ENCODE measurements at places on chromosomes 7 and 10.

GRCh38 chr7:21941611-21942141 is 4.0 kb downstream of the CDCA7L start:
- DNase-seq = no peak

DNA sequence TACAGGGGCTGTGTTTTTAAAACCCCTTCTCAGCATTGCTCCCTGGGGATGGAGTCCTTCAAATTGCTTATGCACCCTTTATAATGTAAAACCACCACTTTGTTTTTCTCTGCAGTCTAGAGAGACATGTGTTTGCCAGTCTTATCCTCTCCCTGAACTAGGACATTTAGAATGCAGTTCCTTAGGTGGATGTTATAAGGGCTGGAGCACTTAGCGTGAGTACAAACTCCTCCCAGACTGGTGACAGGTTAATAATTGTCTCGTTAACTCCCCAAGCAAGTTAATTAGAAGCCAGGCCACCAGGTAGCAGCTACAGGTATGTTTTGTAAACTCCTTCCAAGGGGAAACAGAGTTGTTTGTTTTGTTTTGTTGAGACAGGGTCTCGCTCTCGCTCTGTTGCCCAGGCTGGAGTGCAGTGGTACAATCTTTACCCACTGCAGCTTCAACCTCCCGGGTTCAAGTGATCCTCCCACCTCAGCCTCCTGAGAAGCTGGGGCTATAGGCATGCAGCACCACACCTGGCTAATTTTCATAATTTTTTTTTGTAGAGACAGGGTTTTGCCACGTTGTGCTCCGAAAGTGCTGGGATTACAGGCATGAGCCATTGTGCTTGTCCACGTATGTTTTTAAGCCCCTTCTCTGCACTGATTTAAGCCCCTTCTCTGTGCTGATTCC is 100.2 kb downstream of the FAM107B start:
- no peak for DNase-seq

DNA sequence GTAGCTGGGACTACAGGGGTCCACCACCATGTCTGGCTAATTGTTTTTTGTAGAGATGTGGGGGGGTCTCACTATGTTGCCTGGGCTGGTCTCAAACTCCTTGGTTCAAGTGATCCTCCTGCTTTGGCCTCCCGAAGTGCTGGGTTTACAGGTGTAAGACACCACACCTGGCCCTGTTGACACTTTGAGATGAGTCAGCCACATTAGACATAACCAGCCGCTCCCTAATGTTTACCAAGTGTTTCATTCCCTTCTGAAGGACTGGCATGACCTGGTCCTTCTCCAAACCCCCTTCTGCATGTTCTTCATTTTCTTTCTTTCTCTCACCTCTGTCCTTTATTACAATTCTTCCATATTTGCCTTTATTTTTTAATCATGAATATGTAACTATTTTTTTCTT is 67.8 kb downstream of the TAF3 start:
- DNase-seq = no peak

DNA sequence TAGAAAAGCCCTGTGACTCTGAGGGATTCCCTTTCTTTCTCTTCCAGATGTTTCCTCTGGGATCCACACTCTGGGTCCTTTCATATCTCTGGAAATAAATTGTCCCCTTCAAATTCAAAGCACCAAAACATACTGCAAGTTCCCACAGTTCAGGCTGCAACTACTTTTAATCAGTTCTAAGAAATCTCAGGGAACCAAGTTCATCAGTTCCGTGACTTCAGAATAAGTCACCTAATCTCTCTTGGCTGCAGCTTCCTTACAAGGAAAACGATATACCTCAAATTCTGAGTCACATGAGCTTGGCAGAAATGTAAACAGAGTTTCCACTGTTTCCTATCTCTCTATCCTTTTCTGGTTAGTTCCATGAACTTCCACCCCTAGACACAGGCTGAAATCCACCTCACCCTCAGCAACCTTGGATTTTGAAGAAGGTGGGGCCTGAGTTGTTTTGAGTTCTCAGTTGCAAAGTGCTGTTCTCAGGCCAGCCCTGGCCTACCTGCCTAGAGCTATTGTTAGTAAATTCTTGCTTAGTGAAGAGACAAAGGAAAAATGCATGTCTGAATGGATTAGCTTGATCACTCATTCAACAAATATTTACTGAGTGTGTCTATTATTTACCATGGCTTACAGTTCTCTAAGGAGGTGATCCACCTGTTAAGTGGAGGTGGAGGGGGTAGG is 59.3 kb upstream of the IL6 start:
- no peak for DNase-seq

- peak; percentile 69 for DNase-seq
Measured at GRCh38 chr10:33333260-33334101, 986 bp downstream of the NRP1 start.

- peak; percentile 73 for DNase-seq
Measured at GRCh38 chr7:82044497-82045080, 274.7 kb upstream of the HGF start.

DNA sequence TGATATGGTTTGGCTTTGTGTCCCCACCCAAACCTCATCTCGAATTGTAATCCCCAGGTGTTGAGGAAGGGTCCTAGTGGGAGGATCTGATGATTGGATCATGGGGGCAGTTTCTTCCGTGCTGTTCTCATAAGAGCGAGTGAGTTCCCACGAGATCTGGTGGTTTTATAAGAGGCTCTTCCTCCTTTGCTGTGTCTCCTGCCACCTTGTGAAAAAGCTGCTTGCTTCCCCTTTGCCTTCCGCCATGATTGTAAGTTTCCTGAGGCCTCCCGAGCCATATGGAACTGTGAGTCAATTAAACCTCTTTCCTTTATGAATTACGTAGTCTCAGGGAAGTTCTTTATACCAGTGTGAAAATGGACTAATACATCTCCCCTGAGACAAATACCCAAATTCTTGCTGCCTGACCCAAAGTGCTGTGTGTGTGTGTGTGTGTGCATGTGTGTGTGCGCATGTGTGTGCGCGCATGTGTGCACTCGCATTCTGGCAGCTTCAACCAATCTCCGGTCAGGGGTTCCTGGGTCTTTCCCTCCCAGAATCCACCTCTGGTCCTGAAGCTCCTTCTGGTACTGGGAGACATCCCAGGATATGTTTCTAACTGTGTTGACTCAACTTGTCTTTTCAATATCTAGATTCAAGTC is 98.1 kb upstream of the LRRC4 start:
- DNase-seq = no peak

DNA sequence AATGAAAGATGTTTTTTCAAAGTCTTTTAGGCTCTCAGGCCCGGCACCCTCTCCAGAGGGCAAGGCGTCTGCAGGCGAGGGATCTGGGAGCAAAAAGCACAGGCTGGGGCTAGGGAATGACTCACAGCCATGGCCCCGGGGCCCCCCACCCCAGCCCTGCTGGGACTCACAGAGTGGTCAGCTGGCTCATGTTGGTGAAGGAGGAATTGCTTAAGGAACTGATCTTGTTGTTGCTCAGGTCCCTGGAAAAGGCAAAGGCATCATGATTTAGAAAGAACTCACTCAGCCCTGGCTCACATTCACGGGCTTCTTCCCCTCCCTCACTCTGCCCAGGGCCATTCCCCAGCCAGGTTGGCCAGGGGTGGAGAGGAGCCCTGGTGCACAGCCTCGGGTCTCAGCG is 151.5 kb downstream of the SLIT1 start:
- no peak for DNase-seq

DNA sequence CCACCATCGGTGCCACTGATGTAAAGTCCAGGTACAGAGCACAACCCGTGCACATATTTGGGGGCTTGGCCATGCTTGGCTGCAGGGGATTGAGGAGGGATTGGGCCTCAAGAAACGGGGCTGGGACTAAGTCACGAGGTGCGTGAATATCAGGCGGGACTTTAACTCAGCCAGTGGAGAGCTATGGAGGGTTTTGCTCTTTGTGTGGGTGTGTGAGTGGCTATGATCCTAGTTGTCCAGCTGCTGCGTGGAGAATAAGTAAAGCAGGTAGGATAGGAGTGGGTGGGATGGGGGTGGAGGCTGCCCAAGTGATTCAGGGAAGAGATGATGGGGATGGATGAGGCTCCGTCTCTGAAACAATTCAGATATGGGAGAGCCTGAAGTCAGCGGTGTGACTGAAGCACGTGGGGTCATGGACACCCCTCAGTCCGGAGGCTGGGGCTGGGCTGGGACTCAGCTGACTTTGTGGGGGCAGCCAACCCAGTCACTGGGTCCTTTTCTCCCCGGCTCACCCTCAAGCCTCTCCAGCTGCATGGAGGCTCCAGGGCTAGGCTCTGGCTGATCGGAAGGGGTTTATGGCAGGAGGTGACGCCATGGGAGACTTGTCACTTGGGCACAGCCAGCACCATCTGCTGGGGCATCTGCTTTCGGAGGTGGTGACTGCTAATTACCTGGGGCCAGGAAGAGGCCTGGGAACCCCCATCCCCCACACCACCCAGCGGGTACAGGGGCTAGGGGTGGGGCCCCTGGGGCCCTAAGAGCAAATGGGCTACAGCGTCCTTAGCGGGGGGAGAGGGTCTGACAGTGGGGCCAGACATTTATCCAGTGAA is 1.7 kb upstream of the LFNG start:
- DNase-seq = peak; percentile 53

GRCh38 chr10:124572751-124573150 is 111.1 kb downstream of the LHPP start:
- DNase-seq = no peak

DNA sequence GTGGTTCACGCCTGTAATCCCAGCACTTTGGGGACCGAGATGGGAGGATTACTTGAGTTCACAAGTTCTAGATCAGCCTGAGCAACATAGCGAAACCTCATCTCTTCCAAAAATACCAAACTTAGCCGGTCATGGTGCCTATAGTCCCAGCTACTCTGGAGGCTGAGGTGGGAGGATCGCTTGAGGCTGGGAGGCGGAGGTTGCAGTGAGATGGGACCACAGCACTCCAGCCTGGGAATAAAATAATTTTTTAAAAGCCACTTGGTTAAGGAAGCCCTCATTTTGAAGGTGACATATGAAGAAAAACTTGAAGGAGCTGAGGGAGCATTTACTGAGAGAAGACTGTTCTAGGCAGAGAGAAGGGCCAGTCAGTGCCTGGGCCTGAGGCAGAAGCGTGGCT is 4.2 kb upstream of the EZH2 start:
- no peak for DNase-seq

DNA sequence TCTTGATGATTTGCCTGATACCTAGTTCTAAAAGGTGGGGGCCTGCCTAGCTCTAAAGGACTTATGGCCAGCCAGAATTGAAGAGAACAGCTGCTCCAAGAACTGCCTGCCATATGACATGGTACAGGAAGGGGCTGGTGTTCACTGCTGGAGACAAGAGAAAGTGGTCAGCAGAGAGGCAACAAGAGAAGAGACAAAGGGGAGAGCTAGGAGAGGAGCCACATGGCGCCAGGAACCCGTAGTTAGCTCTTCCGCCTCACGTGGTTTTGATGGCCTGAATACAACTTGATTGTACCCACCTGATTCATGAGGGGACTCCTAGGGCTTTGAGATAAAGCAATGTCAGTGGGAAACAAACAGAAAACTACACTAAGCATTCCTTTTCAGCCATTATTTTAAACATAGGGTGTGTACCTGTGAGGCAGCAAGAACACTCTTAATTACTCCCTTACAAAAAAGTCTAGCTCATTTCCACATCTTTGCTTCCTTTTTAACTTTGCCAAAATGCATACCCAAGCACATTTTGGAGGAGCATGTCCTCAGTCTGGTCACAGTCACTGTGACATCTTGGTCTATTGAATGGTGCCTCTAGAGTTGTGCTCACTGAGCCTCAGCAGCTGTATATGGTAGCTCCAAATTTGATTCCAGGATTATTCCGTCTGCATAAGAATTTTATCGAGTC is 71.6 kb downstream of the CCDC71L start:
- DNase-seq = no peak

GRCh38 chr10:114806562-114807391 is 14.8 kb upstream of the FHIP2A start:
- no peak for DNase-seq

DNA sequence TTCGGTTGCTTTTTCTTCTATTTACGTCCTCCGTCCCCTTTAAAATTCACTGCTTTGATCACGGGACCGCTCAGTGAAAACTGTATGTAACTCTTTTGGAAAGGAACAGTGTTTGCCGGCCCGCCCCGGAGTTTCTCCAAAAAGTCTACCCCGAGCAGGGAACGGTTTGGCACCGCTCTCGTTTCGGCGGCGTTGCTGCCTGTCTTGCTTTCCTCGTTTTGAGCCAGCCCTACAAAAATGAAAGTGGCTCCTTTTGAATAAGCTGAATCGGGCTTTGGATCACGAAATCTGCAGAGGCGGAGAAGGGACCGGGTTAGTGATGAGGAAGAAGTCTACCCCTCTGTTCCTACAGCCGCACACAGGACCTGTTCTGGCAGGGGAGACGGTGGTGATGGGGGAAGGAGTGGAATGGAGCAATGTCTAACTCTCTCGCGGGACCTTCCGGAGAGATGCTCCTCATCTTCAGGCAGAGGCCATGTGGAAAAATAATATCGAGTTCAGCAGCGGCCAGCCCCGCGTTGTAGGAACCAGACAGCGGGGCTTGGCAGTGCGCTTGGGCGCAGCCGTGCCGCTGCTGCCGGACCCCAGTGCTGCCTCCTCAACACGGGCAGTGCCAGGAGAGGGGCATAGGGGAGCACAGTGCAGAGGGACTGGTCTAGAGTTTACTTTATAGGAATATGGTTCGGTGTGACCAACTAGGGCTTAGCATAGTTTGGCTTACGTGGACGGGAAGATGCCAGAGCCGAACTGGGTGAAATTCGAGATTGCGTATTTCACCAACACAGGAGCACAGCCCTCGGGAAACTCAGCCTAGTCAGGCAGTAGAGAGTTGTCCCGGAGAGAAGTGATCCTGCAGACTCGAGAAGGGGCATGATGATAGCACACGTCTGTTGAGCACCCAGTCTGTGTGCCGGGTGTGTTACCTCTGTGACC is 1.4 kb downstream of the HTRA1 start:
- DNase-seq = no peak

DNA sequence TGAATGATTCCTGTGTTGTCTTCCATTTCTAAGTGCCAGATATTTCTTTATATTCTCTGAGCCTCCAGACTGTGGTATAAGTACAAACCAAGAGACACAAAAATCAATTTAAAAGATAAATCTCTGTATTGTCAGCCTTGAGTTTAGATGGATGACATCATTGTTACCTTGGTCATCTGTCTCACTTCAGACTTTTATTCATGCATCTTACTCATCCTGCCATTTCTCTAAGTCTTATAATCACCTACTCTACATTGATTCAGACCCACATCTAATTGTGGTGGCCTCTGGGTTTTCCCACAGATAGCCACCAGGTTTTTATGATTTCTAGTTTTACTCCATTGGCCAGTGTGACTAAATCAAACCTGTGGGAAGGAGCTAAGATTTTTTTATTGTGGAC is 26.8 kb upstream of the HDAC9 start:
- no peak for DNase-seq

- no peak for DNase-seq
Measured at GRCh38 chr7:143295870-143296269, 7.7 kb downstream of the CASP2 start.

- no peak for DNase-seq
Measured at GRCh38 chr10:19658131-19658530, 158.1 kb upstream of the PLXDC2 start.

All from brain (organoid and tissue), 16 donors.